Ovary (tissue), 10 donors: ENCODE measurements at places on chromosomes 1 and 21. TPM values are rescaled to one million over a fixed set of nuclear protein-coding genes. Genes with fewer than 3 reads are reported as not detected.

DNA sequence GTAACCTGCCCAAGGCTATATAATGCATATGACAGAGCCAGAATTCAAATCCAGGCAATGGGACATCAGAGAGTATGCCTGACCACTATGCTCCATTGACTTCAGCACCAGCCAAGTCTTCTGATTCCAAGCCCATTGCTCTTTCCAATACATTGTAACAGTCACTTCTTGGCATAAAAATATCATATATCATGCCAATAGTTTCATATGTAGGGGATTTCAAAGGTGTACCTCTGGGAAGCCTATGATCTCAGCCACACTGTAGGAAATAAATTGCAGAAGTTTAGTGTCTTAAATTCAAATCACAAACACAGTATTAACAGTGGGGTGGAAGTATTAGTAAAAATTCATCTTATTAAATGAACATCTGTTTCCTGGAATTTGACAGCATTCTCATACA lies 30.0 kb upstream of the ROR1 start:
- H3K4me3 ChIP-seq: no peak overlapping the region
- DNase-seq: no peak
- no peaks in the 10 kb centered on the region for H3K27me3 ChIP-seq
- no peak overlapping the region for H3K27ac ChIP-seq
- no peaks in the 10 kb centered on the region for H3K36me3 ChIP-seq

Gene PIGR
- total RNA-seq: 5.3 TPM

Gene IL23R
- total RNA-seq: not detected

Gene PTPN7
- 1.4 TPM for total RNA-seq

Gene CYP4X1
- 12.3 TPM for total RNA-seq
